ENCODE measurements at places on chromosomes 6 and 20.

DNA sequence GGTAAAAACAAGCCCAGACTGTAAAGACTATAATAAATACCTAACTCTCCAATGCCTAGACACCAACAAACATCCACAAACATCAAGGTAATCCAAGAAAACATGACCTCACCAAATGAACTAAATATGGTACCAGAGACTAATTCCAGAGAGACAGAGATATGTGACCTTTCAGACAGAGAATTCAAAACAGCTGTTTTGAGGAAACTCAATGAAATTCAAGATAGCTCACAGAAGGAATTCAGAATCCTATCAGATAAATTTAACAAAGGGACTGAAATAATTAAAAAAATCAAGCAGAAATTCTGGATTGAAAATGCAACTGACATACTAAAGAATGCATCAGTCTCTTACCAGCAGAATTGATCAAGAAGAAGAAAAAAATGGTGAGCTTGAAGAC lies 26.6 kb downstream of the NCOA6 start:
- no peak for DNase-seq

DNA sequence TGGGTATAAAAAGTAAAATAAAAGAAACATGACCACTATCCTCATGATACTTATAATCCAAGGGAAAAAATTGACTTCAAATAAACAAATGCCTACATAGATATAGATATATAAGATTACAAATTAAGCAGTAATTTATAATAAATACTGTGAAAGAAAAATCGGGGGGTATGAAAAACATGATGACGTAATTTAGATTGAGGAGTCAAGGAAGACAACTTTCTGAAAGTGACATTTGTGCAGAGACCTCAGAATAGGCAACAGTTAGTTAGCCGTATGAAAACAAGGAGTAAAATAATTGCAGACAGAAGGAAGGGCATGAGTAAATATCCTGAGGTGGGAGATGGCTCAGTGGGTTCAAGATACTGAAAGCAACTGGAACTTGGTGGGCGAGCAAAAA lies 28.2 kb upstream of the RAB23 start:
- DNase-seq: no peak

- DNase-seq: no peak
These were observed 447.0 kb upstream of the CDH4 start for GRCh38 chr20:60804918-60805630.

GRCh38 chr6:167588920-167589614 lies 237.6 kb upstream of the AFDN start:
- DNase-seq: no peak

GRCh38 chr6:148565930-148566663 lies 180.7 kb upstream of the UST start:
- no peak for DNase-seq

DNA sequence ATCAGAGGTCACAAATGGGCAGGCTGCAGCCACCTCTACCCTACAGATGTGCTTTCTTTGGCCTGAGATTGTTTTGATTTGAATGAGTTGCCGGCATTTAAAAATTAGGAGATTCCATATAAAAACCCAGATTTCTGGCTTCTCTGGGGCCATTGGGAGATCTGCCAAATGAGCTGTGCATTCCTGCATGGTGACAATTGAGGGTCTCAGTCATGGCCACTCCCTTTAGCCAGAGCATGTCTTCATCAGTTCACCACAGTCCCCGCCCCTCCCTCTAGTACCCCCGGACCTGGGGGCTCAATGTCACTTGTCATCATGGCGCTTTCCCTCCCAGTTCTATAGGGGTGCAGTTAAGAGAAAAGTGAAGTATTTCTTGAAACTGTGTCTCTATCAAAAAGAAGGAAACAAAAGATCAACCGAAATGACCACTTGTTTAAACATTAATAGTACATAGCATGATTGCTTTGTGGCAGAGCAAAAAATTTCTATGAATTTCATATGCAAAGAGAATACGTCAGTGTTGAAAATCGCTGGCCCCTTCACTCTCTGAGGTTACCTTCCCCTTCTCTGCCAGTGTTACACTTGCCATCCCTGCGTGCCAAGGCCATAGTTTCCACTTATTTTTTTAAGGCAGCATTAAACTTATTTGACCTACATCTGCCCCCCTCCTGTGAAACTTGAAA lies 21.1 kb downstream of the EYA2 start:
- no peak for DNase-seq

- DNase-seq: no peak
These were observed 12.7 kb downstream of the CGA start for GRCh38 chr6:87082160-87082721.

DNA sequence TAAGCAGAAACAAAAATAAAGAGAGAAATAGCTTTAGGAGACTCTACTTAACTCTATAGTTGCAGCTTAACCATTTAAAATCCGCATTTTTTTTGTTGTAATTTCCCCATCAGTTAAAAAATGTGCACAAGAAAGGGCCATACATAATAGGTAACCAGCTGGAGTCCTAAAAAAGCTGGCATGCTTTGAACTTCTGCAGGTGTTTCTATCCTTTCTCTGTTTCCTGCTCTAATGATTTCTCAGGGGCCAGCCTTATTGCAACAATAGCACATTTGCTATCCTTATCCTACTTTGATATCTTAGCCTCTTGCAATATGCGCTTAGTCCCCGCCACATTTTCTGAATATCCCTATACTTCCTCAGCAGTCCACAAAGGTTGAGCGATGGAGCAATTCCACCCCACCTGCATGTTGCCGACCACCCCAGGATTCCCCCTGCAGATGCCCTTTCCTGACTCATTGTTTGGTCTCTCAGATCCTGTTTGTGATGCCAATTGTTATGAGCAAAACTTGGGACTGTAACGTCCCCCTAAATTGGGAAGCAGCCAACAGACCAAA lies 48.5 kb downstream of the TRIM27 start:
- no peak for DNase-seq

GRCh38 chr6:129447198-129447565 lies 262.8 kb downstream of the ARHGAP18 start:
- DNase-seq: no peak

DNA sequence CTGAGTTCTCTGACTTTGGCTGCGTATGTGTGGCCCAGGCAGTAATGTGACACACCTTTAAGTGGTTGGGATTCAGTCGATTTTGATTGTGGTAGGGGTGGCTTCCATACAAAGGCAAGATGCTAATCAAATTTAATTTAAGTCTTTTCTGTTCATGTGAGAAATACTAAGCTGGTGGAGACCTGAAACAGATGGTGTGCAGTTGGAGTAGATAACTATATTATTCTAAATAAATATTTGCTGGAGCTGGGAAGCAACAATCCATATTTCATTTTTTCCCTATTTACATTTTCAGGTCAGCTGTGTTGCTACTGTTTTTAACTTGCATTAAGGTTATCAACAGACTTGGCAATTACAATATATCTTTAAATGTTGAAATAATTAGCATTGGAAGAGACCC lies 67.4 kb upstream of the C20orf144 start:
- no peak for DNase-seq

DNA sequence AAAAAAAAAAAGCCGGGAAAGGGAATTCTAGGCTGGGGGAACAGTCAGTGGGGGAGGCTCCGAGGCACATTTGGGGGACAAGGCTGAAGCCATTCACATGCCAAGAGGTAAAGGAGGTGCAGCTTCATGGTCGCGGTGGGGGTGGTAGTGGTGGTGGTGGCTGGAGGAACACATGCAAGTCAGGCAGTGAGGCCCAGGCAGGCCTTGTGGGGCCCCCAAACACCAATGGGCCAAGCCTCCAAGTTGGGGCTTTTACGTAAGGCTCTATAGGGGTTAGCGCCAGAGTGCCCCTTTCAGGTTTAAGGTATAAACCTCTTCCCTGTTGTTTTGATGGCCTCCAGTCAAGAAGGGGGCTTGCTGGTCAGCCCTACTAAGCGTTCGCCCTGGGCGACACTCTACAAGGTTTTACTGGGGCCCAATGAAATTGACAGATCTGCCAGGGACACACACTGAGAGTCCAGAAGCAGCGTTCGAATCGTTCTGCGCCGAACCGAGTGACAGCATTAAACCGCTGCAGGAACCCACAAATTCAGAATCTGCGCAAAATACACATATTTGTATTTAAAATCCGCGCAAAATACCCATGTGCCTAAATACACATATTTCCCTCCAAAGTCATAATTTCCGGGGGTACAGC lies 818 bp upstream of the AP5S1 start:
- DNase-seq: no peak

- DNase-seq: no peak
These were observed 131.3 kb downstream of the GJA10 start for GRCh38 chr6:90025523-90026061.

DNA sequence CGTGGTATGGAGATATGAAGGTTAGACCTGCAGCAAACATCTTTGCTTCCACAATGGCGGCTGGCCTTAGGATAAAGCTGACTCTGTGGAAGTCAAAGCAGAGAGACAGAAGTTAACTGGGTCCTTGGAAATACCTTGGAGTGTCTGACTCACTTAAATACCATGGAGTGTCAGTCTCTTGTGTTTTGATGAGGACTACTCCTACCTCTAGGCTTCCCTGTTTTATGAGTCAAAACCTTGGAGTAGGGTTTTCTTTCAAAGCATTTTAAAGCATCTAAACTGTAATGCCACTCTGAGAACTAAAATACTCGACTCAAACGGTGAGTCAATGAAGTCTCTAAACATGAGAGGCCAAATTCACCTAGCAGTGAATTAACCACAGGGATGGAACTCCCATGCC lies 329.1 kb downstream of the SAMD5 start:
- DNase-seq: no peak

DNA sequence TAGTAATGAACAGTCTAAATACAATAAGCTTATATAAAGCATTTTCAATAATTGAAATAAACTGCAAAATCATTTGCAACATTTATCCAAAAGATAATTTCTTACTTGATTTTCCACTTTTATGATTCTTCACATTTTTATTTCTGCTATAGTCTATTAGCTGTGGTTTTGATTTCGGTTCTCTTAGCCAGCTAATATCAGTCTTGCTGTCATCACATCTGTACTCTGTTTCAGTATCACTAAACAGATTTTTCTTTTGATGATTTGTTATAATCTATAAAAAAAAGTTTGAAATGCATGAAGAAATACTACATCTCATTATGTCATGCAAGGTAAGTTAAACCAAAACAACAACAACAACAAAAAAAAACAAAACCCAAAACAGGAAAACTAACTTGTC lies 53.2 kb downstream of the SYCP2 start:
- no peak for DNase-seq

- DNase-seq: no peak
These were observed 37.0 kb downstream of the TMEM181 start for GRCh38 chr6:158596861-158597260.

GRCh38 chr6:165876588-165876987 lies 213.5 kb upstream of the PDE10A start:
- DNase-seq: no peak

DNA sequence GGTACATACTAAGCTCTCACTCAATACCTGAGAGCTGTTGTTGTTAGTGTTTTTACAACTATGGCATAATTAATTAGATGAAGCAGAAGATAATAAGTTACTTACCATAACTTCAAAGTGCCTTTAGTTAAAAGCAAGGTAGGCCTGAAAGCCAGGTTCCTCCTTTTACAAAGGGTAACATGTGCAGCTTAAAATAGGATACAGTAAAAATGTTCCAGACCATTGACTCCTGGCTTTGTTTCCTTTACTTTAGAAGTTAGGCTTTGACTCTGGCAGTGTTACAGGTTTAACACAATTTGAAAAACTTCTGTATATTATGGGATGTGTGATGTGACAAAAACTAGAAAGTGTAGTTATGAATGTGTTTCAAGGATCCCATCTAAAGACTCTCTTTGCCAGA lies 522.5 kb downstream of the EPM2A start:
- no peak for DNase-seq

- DNase-seq: no peak
These were observed 14.8 kb downstream of the C20orf96 start for GRCh38 chr20:275791-276190.

GRCh38 chr6:43532201-43532600 lies 15.3 kb downstream of the POLR1C start:
- DNase-seq: no peak

- DNase-seq: no peak
These were observed 44.7 kb downstream of the BMP6 start for GRCh38 chr6:7770601-7771000.

- no peak for DNase-seq
These were observed 124.7 kb upstream of the TCF21 start for GRCh38 chr6:133764008-133764753.

DNA sequence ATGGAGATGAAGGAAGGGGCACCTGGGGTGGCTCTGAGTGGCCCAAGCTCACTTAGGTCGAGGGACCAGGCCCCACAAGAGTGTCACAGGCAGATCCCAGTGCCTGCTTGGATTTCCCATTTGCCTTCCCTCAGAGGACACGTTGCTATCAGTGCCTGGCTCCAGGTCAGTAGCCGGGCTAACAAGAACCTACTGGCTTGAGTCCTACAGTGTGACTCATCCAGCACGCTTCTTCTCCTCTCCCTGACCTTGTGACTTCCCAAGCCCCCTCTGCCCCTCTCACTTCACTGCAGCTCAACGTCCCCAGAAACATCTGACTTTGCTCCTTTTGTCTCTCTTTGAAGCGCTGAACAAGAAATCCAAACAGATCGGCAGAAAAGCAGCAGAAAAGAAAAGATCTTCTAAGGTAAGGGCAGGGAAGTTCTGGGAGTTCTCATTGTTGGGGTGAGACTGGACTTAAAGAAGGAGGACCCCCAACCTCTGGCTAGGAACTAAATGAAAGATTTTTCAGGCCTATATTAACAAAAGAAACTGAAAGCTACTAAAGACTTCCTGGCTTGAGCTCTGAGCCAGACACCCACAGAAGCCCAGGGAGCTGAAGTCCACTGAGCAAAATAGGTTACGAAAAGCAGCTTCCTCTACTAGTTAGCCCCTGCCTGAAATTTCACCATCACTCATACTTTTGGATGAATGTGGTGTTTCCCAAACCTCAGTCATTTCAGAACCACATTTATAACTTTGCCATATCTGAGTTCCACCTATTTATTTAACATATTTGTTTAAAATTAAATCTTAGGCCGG lies 21.5 kb downstream of the ASIP start:
- DNase-seq: no peak

DNA sequence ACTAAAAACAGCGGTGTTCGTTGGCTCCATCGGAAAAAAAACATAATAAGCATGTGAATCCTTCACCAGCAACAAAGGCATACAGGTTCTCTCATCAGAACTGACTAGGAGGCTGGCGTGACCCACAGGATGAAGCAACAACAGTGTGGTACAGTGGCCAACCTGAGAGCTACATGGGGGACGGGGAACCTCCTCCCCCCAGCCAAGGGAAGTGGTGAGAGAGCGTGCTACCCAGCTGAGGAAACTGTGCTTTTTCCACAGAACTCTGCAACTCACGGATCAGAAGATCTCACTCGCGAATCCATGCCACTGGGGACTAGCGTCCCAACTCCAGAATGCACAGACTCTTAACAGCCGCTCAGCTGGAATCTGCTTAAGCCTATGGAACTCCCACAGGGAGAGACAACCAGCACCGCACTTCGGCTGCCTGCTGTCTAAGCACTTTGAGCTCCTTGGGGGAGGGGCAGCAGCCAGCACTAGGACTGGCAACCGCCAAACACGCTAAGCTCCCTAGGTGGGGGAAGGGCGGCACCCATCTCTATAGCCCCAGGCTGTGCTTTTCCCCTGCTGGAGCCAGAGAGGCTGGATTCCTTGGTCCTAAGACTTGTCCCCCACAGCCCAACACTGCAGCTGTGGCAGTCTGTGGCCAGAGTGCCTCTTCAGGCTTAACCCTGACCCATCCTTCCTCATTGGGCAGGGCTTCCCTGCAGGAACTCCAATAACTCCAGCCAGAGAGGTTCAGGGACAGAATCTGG lies 538.3 kb upstream of the BTBD3 start:
- DNase-seq: no peak
